ENCODE measurements at places on chromosomes 1 and 21. TPM values are rescaled to one million over a fixed set of nuclear protein-coding genes. Genes with fewer than 3 reads are reported as not detected.

RAB3B gene
- 33.9 TPM for total RNA-seq

ATP1A4 gene
- total RNA-seq: not detected

PCP4 gene
- total RNA-seq: not detected

NBPF6 gene
- total RNA-seq: not detected

PLEKHA6 gene
- 16.7 TPM for total RNA-seq

Data from renal cortical epithelial cell (primary cell).